HCT116 (cell line): ENCODE measurements at places on chromosomes 5 and 9.

- no peak for DNase-seq
Observed at GRCh38 chr5:173327084-173327947, 898 bp downstream of the STC2 start.

- DNase-seq: no peak
Observed at GRCh38 chr5:100780376-100780870, 122.7 kb downstream of the ST8SIA4 start.

DNA sequence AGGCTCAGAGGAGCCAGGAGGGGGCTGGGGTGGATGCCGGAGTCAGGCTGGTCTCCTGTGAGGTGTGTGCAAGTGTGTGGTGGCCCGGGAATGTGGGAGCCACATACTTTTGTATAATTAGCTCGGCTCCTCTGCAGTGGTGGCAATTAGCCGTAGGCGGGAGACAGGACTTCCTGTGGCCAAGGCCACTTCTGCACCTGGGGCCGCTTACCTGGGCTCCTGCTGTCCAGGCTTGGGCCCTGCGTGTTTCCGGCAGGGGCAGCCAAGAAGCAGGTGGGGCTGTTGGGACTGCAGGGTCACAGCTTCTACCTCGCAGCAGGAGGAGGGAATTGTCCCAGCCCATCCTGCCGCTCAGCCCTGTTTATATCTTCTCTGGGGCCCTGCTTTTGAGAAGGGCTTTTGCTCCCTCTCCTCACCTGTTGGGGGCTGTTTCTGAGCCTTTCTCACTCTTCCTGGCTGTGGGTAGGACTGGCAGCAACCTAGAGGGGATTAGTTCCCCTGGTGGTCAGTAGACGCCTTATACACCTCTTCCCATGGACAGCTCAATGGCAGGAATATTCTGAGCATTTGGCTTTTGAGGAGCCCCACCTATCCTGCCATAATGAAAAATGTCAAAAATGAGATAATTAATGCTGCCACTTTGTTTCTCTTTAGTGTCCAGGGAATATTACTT lies 145.4 kb upstream of the PITX1 start:
- no peak for DNase-seq

DNA sequence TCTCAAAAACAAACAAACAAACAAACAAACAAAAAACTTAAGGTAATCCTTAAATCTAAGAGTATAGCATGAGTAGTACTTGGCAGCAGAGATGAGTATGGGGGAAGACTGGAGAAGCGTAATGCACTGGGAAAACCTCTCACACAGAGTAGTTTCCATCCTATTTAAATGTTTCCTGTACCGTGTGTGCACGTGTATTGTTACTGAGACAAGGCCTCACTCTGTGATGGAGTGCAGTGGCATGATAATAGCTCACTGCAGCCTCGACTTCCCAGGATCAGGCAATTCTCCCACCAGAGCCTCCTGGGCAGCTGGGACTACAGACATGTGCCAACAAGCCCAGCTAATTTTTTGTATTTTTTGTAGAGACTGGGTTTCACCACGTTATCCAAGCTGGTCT lies 2.9 kb downstream of the UIMC1 start:
- DNase-seq: no peak

GRCh38 chr5:167071981-167072610 lies 1219.3 kb upstream of the WWC1 start:
- DNase-seq: no peak

- no peak for DNase-seq
Observed at GRCh38 chr5:100518377-100518776, 16.8 kb upstream of the FAM174A start.

- no peak for DNase-seq
Observed at GRCh38 chr5:80695666-80696065, 40.9 kb upstream of the DHFR start.

DNA sequence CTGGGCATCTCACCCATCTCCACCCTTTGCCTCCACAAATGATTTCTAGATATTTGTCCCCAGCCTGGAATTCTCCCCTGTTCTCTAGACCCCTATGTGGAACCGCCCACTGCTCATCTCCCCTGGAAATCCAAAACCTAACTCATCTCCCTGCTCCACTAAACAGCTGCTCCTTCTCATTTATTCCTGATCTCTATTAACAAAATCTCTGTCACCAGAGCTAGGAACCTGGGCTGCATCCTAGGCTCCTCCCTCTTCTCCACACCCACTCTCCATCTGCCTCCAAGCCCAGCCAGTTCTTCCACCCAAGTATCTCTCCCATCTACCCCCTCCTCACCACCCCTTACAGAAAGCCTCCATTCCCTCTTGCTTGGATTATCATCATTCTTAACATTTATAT lies 24.0 kb upstream of the SYNPO start:
- no peak for DNase-seq

GRCh38 chr9:96138616-96139015 lies 163.4 kb downstream of the HSD17B3 start:
- no peak for DNase-seq

DNA sequence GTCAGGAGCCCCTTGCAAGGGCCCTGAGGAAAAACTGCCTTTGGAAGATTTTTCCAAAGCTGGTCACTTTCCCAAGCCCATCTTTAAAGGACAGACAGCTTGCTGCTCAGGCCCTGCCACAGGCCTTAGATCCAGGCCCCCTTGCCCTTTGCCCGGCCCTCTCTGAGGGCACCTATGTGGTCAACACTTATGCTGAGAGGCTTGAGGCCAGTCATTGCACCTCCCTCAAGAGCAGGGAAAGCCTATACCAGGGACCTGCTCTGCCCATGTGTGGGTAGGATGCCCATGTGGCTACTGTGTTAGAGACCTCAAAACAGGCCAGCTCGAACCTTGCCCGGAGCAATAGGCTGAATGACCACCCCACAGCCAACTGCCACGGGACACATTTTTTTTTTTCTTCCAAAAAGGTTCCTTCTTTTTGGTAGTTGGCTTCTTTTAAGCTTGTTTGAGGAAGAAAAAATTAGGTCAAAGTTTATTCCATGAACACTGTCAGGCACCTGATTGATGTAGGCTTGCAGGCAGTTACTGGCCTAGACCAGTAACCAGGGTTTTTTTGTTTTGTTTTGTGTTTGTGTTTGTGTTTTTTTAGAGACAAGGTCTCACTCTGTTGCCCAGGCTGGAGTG lies 3.8 kb downstream of the TCF7 start:
- DNase-seq: no peak

DNA sequence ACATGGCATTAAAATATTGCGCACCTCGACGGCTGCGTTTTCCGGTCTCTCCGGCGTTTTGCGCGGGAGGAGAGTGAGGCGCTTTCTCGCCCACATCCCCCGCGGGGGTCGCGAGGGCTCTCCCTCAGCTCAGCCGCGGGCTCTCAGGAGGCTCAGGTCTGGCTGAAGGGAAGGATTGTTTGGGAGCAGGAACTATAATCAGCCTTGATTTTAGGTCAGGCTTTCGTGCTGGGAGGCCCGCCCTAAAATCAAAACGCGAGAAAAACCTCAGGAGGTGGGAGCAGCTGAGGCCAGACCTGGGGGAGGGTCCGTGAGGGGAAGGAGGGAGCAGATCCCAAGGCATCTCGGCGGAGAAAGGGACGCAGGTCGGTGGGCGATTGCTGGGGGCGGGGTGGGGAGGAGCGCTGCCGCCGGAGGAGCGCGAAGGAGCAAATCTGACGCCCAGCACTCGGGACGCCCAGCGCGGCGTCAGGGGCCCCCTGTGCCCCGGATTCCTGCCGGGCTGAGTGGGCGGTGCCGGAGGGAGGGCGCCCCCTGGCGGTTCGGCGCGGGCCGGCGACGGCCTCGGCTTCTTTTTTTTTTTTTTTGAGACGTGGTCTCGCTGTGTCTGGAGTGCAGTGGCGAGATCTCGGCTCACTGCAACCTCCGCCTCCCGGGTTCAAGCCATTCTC lies 18.7 kb upstream of the RNF130 start:
- DNase-seq: peak; percentile 56

GRCh38 chr5:173554989-173555705 lies 61.3 kb downstream of the BOD1 start:
- DNase-seq: no peak

GRCh38 chr9:715300-715699 lies 126.2 kb upstream of the DMRT1 start:
- no peak for DNase-seq

DNA sequence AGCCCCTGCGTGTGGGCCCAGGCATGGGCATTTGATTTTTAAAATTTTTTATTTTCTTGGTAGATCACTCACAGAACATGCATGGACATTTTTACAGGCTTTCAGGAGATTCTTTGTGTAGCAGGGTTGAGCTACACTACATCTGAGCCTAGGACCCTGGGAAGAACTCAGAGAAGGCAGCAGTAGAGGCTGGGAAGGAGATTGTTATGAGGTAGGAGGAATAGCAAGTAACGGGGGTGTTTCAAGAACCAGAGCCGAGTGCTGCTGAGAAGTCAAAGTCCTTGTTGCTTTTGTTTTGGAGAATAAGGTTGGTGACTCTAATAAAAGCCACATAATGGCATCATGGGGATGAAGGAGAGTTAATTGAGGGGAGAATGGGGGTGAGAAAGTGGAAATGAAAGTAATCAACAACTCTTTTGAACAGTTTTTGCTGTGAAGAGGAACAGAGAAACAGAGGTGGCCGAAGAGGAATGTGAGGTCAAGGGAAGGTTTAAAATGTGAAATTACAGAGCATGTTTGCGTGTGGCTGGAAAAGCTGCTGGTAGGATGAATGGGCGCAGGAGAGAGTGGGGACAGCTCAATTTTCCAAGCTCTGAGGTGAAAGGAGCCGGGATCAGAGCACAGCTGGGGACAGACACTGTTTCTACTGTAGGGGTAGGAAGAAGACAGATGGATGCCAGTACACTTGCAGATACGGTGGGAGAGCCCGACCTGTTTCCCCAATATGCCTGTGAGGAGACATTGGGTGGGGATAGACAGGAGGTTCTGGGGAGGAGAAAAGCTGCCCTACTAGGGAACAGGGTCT lies 4.7 kb upstream of the PDLIM7 start:
- DNase-seq: no peak

GRCh38 chr5:114412510-114413171 lies 50.8 kb downstream of the KCNN2 start:
- DNase-seq: peak; percentile 12

DNA sequence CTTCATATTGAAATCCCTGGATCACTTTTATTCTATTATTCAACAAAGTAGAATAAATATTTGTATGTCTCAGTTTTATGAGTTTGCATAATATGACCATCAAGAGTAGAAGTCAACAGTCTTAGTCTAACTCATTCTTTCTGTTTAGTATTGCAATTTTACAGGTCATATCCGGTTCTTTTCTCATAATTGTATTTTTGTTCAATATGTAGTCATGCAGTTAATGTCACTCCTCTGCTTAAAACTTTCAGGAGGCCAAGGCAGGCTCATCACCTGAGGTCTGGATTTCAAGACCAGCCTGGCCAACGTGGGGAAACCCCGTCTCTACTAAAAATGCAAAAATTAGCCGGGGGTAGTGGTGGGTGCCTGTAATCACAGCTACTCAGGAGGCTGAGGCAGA lies 148.4 kb upstream of the TRPM3 start:
- no peak for DNase-seq

GRCh38 chr9:97487861-97488260 lies 13.6 kb upstream of the TMOD1 start:
- DNase-seq: no peak

DNA sequence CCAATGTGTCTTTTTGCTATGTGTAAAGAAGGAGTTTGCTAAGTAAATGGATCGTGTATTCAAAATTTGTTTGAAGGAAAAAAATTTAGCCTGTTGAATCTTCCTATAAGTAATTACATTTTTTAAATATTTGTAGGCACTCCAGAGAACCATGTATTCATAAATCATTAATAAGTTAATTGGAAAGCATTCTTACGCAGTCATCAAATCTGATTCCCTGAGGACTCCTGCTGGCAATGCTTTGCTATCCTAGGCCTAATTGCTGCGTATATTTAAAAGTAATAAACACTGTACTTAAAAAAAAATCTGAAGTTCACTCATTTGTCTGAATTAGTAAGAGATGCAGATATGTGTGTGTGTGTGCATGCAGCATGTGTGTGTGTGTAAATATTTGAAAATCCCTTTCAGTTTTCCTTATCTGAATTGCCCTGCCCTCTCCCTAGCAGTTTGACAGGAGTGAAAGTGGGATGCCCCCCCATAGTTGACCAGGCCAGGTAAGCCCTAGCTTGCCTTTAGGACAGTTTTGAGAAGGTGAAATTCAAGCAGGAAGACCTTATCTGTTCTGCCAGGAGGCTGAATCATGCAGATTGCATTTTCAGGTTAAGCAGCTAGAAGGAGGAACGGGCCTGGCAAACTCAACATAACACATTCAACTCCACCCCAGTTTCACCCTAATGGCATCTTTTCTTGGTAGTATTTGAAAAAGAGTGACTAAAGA lies 81.2 kb upstream of the DNAH5 start:
- DNase-seq: no peak

DNA sequence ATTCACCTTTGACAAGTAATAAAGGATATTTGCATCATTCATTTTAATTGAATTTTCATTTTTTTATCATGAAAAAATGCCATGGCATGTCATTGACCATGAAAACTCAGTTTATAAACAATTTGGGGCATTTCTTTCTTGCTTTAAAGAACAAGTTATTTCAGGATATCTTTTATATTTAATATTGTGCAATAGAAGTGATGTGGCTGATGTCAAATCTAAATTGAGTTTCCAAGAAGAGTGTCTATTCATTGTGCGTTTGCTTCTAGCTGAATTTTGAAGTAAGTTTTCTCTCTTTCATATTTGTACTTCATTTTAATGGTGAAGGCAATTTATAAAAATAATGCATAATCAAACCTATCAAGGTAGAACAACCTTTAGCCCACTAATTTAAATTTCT lies 30.5 kb downstream of the MACIR start:
- no peak for DNase-seq

- no peak for DNase-seq
Observed at GRCh38 chr9:38347271-38347671, 45.2 kb upstream of the ALDH1B1 start.

DNA sequence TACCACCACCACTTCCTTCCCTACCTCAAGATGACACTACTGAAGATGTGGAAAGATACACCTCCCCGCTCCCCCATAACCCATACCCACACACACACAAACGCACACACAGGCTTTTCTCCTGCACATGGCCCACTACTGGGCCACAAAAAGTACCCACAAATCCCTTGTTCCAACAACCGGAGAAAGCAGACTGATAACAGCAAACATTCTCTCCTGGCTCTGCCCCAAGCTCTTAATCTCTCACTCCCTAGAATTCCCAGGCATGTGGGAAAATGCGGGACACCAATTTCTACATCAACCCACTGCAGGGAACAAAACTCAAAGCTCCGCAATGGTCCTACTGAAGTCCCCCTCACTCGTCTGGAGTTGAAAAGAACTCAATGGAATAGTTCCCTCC lies 611.0 kb upstream of the KLF4 start:
- no peak for DNase-seq

GRCh38 chr5:9545136-9545991 lies 511 bp downstream of the SEMA5A start:
- no peak for DNase-seq

DNA sequence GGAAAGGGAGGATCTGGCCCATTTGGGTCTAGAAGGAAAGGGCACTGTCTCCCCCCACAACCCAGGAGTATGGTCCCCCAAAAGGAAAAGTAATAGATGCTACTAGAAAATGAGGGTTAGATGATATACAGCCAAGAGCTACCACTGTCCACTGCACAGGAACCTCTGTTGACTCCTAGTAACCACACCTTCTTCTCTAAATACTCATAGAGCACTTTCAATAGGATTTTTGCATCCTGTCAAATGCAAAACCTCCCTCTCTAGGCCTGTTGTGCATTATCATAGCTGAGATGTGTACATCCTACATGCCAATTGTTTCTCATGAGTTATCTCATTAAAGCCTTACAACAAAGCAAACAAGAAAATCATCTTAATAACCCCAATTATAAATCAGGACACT lies 66.8 kb downstream of the THBS4 start:
- no peak for DNase-seq

- no peak for DNase-seq
Observed at GRCh38 chr9:131233556-131233955, 42.8 kb downstream of the FAM78A start.

GRCh38 chr9:93265972-93266371 lies 82.0 kb downstream of the WNK2 start:
- no peak for DNase-seq
